ENCODE measurements at places on chromosomes 3 and 15.

DNA sequence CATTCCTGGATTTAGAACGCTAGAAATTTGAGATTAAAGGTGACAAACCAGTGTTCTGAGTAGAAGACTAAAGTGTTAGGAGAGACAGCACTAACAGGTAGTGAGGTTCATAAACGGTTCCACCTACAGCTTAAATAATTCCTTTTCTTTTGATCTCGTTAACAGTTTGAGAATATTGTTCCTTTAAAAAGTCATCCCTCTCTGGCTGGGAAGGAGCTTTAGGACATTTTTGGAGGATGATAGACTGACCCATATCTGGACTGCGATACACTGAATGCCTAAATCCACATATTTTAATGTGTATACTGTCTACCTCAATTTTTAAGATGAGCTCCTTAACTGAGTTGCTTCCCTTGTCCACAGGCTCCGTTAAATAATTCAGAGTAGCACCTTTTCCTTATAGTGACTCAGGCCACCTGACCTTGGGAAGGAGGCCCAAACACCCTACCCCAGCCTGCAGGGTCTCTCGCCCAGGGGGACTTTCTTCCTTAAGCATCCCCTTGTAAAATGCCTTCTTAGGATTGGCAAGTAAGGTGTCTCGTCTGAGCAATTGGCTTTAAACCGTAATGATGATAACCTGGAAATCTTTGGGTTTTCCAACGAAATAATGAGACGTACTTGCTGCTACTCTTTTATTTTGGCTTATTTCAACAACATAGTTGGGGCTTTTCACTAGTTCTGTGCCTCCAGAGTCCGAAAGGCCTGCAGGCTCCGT lies 3.3 kb downstream of the TRIM71 start:
- H3K36me3 ChIP-seq = peaks cover 25% of the 10 kb centered on the region
- peaks cover 66% of the 10 kb centered on the region for H3K4me1 ChIP-seq
- DNase-seq = no peak
- peak overlapping the region; percentile 96 for H3K4me3 ChIP-seq
- H3K27me3 ChIP-seq = peaks cover 13% of the 10 kb centered on the region

DNA sequence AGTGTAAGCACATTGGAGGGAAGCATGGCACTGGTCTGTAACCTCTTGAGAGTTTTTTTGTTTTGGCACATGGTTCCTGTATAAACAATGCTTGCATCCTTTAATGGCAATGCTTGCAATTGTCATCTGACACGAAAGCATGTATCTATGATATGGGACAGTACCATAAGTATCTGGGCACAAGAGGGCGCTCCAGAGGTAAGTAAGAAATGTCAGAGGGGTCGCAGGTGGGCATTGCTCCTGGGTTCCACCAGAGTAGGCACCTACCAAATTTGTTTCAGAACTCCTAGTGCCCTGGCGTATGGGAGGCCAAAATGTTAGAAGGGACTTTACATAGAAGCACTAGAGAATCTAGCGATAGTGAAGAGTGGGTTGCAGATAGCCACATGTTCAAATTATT lies 58.7 kb upstream of the BCHE start:
- no peaks in the 10 kb centered on the region for H3K36me3 ChIP-seq
- DNase-seq = peak; percentile 29
- H3K4me3 ChIP-seq = no peak overlapping the region
- no peak overlapping the region for H3K27ac ChIP-seq

GRCh38 chr15:52183562-52184173 lies 7.5 kb downstream of the GNB5 start:
- peaks cover 32% of the 10 kb centered on the region for H3K27me3 ChIP-seq
- peaks cover 11% of the 10 kb centered on the region for H3K4me1 ChIP-seq
- H3K4me3 ChIP-seq = peak overlapping the region; percentile 82
- peak; percentile 36 for DNase-seq

DNA sequence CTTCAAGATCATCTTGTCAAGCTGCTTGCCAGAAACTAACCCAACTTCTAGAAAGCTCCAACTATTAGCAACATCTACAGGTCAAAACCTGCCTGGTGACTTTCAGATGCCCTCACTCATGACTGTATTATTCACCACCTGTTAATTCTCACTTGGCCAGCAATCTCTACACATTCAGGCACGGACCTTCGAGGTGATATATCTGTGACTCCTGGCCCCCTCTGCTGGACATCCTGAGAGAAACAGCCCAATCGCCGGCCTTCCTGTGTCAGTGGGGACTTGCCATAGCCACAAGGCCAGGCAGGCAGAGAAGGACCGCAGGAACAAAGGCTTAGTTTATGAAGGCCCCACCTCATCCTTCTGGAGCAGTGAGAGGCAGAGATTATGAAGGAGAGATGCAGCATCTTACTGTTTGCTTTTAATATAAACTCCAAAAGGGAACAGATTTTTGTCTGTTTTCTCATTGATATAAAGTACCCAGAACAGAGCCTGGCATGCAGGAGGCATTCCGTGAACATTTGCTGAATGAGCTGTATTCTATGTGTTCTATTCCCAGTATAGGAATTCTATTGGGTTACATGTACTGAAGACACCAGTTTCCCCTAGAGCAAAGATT lies 24.4 kb upstream of the OCA2 start:
- no peaks in the 10 kb centered on the region for H3K27me3 ChIP-seq
- DNase-seq = peak; percentile 81
- H3K27ac ChIP-seq = no peak overlapping the region
- H3K4me1 ChIP-seq = peaks cover 5% of the 10 kb centered on the region
- peaks cover 9% of the 10 kb centered on the region for H3K36me3 ChIP-seq

DNA sequence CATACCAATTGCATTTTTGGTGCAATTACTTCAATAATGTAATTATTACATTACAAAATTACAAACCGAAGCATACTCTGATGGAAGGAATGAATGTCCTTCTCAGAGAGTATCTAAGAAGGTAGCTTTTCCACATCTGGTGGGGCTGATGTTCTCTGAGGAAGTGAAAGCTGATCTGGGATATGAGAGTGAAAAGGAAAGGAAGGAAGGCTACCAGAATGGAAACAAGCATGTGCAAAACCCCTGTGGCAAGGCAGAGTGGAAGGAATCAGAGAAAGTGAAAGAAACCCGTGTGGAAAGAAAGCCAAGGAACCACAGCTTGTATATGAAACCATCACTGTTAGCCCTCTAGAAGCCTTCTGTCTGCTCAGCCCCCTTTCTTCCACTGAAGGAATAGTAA lies 35.3 kb upstream of the GOLGA8A start:
- no peak for DNase-seq
- H3K4me3 ChIP-seq = no peak overlapping the region
- peaks cover 73% of the 10 kb centered on the region for H3K27me3 ChIP-seq
- no peaks in the 10 kb centered on the region for H3K4me1 ChIP-seq
- no peaks in the 10 kb centered on the region for H3K36me3 ChIP-seq

GRCh38 chr15:101003706-101004105 lies 84.5 kb downstream of the LRRK1 start:
- H3K4me1 ChIP-seq = peaks cover 28% of the 10 kb centered on the region
- DNase-seq = no peak
- peaks cover 35% of the 10 kb centered on the region for H3K27me3 ChIP-seq
- H3K4me3 ChIP-seq = no peak overlapping the region
- no peak overlapping the region for H3K27ac ChIP-seq

GRCh38 chr3:177597311-177598096 lies 400.2 kb upstream of the TBL1XR1 start:
- no peak for DNase-seq
- no peaks in the 10 kb centered on the region for H3K36me3 ChIP-seq
- peak overlapping the region; percentile 90 for H3K27ac ChIP-seq
- peaks cover 57% of the 10 kb centered on the region for H3K4me1 ChIP-seq
- no peaks in the 10 kb centered on the region for H3K27me3 ChIP-seq

- H3K4me3 ChIP-seq = no peak overlapping the region
- no peaks in the 10 kb centered on the region for H3K36me3 ChIP-seq
- no peak overlapping the region for H3K27ac ChIP-seq
Observed at GRCh38 chr3:186920301-186920700, 10.0 kb upstream of the ST6GAL1 start.

- no peak for DNase-seq
- H3K27me3 ChIP-seq = peaks cover 24% of the 10 kb centered on the region
- H3K27ac ChIP-seq = no peak overlapping the region
Observed at GRCh38 chr15:66704803-66705153, 2.7 kb downstream of the SMAD6 start.

- no peak overlapping the region for H3K27ac ChIP-seq
- no peak overlapping the region for H3K4me3 ChIP-seq
Observed at GRCh38 chr3:144257381-144257780, 285.8 kb downstream of the DIPK2A start.

GRCh38 chr3:166785876-166786275 lies 594.2 kb downstream of the ZBBX start:
- no peaks in the 10 kb centered on the region for H3K4me1 ChIP-seq
- H3K4me3 ChIP-seq = no peak overlapping the region
- H3K36me3 ChIP-seq = no peaks in the 10 kb centered on the region

DNA sequence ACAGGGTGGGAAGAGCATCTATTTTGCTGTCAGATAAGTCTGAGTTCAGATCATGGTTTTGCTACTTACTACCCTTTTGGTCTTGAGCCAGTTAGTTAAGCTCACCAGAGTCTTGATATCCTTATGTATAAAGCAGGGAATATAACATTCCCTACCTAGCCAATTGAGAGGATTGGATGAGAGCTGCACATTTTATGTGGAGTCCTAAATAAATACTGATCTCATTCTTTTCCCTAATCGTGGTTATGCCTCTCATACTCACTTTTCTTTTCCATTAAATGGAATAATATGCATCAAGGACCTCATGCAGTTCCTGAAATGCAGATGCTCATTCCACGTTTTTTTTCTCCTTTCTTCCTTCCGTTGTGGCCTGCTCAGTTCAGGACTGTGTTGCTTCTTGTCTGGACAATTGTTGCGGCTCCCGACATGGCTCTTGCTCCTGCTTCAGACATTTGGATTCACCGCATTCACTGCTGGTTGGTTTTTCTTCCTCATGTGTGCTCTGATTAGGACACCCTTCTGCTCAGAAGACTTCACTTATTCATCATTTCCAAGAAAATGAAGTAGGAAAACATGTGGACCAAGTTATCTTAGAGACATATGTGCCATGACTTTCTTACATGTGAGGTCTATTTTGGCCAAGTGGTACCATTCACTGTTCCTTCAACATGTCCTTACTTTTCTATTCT lies 90.2 kb downstream of the NFKBIZ start:
- H3K4me3 ChIP-seq = no peak overlapping the region
- H3K27me3 ChIP-seq = no peaks in the 10 kb centered on the region
- no peak for DNase-seq
- no peaks in the 10 kb centered on the region for H3K36me3 ChIP-seq
- H3K27ac ChIP-seq = no peak overlapping the region

DNA sequence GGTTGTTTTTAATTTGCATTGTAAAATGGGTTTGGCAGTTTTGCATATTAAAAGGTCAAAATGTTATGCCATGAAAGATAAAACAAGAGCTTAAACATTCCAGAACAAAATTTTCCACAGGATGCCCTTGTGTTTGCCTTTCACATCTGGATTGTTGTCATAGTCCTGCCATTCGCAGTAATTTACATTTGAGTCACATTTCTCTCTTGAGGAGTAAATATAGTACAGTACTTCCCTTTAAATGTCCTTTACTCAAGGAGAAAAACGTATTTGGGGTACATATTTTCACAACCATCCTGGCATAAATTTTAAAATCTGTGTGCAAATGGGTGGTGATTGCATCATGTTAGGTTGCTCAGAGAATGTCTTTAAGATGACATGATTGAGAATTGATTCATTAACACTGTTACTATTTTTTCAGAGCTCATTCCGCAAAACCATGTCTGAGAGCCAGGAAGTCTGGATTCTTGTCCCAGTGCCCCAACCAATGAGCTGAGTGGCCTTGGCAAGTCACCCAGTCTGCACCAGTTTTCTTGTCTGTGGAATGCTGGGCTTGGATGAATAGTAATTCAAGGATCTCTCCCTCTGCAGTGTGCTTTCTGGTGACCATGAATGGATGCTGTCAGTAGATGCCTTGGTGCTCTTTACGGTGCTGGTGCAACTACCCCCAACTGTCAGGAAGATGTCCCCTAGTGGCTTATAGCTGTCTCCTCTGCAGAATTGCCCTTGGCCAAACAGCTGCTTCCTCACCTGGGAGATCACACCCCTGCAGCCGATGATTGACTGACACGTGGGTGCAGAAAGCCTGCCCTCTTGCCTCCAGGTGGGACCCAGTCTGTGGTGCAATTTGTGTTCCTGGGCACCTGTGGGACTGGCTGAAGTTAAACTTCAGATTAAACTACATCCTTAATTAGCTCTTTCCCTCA lies 43.0 kb downstream of the ABHD5 start:
- no peak overlapping the region for H3K4me3 ChIP-seq
- no peaks in the 10 kb centered on the region for H3K4me1 ChIP-seq
- no peak overlapping the region for H3K27ac ChIP-seq

- H3K4me1 ChIP-seq = no peaks in the 10 kb centered on the region
- H3K36me3 ChIP-seq = no peaks in the 10 kb centered on the region
- H3K27ac ChIP-seq = no peak overlapping the region
- H3K4me3 ChIP-seq = no peak overlapping the region
Observed at GRCh38 chr3:20527368-20527767, 341.4 kb upstream of the SGO1 start.

- no peak overlapping the region for H3K27ac ChIP-seq
- H3K27me3 ChIP-seq = no peaks in the 10 kb centered on the region
- H3K36me3 ChIP-seq = no peaks in the 10 kb centered on the region
- no peaks in the 10 kb centered on the region for H3K4me1 ChIP-seq
Observed at GRCh38 chr3:67876261-67876660, 221.8 kb upstream of the SUCLG2 start.
